Stromal cell of bone marrow (primary cell): ENCODE measurements at places on chromosomes 6 and 20.

- DNase-seq: no peak
These were observed 36.2 kb downstream of the EYA4 start for GRCh38 chr6:133277228-133277899.

DNA sequence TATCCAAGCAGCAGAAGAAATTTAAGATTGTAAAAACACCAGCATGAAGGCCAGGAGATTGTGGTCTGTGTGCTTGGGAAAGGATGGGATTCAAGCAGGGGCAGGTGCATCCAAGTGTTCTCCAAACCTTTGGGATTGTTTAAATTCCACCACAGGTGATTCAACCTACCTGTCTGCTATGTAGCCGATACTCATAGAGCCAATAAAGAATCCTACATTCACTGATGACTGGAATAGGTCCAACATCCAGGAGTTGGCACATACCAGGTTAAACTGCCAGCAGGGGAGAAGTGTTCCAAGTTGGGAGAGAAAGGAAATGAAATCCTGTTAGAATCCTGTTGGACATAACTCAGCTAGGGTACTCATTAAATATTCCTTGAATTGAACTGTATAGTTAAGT lies 2.2 kb downstream of the SLC22A2 start:
- no peak for DNase-seq

GRCh38 chr20:48064929-48065328 lies 279.6 kb upstream of the SULF2 start:
- peak; percentile 24 for DNase-seq

GRCh38 chr6:165729307-165729936 lies 66.4 kb upstream of the PDE10A start:
- DNase-seq: no peak

GRCh38 chr6:36698871-36699271 lies 1.2 kb downstream of the RAB44 start:
- no peak for DNase-seq

DNA sequence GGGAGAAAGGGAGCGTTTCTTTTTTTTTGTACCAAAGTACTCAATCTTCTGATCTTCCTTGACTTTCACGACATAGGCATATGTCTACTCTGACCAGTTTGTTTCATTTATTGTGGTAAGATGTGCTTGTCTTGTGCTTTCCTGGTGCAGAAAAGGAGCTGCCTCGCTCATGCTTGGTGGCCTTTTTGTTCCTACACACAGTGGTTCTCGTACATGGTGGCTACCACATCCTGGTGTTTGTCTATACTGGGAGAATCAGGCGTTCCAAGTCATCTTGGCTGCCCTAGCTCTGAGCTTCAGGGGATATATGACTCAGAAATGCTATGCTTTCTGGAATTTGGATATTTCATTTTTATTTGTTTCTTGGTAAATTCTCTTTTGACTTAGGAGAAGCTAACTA lies 31.8 kb downstream of the MYB start:
- DNase-seq: peak; percentile 41

DNA sequence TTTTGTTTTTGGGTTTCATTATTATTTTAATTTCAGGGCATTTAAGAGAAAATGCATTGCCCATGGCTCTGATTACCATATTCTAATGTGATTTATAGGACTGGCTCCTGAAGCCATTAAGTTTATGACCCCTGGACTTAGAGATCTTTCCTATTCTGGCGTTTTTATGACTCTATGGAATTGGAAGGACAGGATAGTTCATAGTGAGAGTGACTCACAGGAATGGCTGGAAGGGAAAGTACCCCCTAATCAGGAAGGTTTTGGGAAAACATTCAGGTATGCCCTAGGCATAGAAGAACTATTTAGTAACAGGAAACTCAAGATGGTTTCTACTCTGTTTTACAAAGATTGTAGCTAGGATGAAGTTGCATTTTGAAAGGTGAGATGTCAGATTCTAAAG lies 108.6 kb upstream of the SLC2A12 start:
- no peak for DNase-seq

- DNase-seq: no peak
These were observed 508.9 kb downstream of the CDH26 start for GRCh38 chr20:60467078-60467477.

- DNase-seq: peak; percentile 95
These were observed 341.8 kb downstream of the SYNE1 start for GRCh38 chr6:152295346-152295745.

DNA sequence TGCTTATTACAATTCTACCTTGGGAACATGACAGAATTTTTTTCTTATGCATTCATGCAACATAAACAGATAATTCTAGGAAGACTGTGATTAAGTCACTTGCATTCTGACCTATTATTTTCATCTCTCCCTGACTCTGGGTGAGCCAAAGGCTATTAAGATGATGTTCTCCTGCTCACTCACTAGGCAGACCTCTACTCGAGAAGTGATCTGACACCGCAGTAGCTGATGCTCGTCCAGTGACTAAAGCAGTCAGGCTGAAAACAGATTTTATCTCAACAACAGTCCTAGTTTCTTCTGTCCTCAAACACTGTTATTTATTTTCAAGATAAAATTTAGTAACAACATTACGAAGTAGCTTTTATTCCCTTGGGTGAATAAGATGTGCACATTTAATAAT lies 17.3 kb downstream of the NAA20 start:
- no peak for DNase-seq

GRCh38 chr20:6051505-6051904 lies 2.4 kb downstream of the LRRN4 start:
- peak; percentile 55 for DNase-seq

- DNase-seq: no peak
These were observed 200.3 kb downstream of the ANKRD60 start for GRCh38 chr20:58028123-58028522.

DNA sequence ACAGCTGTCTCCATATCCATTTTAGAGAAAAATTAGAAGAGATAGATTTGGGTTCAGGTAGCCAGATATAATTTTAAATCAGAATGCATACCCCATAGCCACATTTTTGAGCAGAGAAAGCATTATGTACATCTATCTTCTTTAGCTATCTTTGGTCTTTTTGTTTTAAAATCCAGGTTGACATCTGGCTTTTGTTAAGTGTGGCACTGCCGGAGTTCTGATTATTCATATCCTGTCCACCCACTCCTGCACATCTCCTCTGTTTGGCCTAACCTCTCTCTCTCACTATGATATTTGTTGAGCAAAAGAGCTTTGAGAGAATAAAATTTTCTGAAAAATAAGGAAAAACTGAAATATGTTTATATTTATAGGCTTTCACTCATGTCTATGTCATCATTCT lies 189.7 kb downstream of the PACRG start:
- DNase-seq: no peak

DNA sequence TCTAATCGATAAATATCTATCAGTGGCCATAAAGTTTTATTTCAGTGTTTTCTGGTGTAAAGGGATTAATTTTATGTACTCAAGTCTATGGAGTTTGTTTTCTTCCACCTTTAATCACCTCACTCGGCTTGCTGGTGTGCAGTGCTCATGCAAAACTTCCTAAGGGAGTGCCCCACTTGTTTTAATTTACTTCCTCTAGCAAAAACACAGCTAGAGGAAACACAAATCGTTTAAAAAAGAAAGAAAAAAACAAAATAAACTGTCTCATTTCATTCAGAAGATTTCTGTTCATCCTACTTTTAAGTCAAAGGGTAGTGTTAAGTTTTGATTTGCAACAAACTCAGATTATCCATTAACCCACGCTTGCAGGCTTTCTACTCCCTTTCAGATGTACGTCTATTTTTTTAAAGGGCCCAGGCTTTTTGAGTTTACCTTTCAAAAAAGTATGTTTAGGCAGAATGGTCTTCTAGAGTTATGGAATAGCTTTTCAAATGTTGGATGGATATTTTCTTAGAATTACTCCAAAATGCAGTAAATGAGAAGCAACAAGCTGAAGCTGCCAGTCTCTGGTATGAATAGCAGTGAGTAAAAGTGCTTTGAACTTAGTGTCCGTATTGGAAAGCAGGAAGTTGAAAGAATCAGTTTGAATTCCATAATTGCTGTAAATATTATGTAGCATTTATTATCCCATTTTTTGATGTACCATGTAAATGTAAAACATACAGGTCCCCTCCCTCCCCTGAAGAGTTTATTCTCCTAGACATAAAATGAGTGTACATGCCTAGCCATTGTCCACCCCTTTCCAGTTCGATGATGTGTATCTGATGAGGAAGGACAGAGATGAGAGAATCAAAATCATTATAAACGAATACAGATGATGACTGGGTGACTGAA lies 113.3 kb downstream of the SLC16A10 start:
- no peak for DNase-seq

DNA sequence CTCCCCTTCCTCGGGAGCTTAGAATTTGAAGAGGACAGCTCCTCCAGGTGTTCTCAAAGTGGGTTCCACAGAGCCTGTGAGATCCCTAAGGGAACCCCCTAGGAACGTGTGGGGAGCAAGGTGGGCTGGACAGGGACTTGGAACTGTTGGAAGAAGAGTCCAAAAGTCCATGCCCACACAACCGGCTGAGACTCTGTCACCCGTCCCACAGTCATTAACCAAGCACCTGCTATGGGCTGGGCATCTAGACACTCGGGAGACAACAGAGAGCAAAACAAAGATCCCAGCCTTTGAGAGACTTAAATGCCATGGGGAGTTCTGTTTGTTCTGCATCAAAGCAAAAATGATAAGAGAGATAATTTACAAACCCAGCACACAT lies 51.9 kb upstream of the SAYSD1 start:
- DNase-seq: no peak

DNA sequence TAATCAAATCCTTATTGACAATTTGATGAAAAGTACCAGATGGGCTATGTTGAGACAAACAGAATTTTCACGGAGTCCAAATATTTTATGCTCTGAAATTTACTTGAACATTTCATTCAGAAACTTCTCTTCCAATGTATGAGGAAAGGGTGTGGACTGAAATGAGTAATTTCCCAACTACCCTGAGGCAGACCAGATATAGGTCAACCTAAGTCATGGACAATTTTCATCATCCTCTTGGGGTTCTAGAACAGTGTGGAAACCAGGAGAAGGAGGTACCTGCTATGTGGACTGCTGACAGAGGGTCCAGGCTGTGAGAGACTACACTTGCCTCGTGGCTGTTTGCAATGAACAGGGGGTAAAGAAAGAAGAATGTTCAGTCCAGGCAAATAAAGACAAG lies 323.0 kb downstream of the ESR1 start:
- DNase-seq: no peak

DNA sequence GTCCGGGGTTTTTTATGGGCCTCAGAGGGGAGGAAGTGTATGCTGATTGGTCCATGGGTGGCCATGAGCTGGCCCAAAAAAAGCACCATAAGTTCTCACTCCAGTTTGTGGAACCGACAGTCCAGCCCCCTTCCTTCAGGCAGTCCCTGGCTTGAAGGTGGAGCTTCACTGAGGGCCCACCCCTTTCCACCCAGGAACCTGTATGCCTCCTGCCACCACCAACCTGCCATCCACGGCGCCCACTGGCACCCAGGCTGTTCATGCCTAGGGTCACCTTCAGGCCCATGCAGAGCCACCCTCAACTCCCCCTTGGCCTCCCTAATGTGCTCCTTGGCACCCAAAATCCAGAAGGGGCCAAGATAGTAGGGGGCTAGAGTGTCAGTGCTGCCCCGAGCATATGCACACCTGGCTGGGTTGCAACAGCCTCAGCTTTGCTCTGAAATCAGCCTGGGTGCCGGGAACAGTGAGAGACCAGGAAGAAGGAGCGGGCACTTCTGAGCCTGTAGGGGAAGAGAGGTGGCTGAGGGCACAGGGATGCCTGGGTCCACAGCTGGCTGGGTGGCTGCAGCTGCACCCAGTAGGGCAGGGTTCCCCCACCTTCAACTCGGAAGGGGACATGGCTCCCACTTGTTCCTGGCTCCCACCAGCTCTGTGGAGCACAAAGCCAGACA lies 292.4 kb downstream of the ARHGAP18 start:
- no peak for DNase-seq

DNA sequence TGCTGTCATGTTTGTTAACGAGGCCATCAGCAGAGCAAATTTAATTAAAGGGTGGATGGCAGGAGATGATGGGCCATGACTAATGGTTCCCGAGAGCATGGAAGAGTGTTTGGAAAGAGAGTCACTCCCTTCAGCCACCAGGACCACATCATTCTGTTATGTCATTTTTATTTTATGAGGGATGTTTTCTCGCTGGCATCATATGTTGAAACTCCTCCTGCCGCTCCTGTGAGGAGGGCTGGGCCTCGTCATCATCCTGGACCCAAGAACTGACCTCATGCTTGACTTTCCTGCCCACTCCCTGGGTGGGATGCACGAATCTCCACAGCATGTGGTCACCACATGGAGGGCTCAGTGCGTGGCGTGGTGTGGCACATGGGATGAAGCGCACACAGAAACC lies 86.4 kb upstream of the FRMD1 start:
- peak; percentile 14 for DNase-seq
